ENCODE measurements at places on chromosomes 2 and 18.

DNA sequence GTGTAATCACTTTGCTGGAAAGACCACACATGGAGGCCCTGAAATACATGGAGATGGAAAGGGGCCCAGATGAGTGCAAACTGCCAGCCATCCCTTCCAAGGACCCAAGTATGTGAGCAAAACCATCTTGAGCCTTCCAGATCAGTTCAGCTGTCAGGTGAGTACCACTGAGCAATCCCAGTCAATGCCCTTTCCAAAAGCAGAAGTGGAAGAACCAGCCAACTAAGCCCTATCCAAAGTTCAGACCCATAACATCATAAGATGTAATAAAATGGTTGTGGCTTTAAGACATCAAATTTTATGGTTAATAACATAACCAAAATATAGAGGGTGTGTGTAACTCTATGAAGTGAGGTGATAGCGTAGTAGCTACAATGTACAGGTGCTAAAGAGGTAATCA lies 88.5 kb downstream of the NXPH2 start:
- DNase-seq = no peak

- DNase-seq = no peak
These were observed 1067.2 kb upstream of the GYPC start for GRCh38 chr2:125588780-125589179.

GRCh38 chr2:149828520-149829210 lies 241.1 kb upstream of the MMADHC start:
- DNase-seq = no peak

GRCh38 chr18:38369772-38370690 lies 804.4 kb upstream of the CELF4 start:
- no peak for DNase-seq

DNA sequence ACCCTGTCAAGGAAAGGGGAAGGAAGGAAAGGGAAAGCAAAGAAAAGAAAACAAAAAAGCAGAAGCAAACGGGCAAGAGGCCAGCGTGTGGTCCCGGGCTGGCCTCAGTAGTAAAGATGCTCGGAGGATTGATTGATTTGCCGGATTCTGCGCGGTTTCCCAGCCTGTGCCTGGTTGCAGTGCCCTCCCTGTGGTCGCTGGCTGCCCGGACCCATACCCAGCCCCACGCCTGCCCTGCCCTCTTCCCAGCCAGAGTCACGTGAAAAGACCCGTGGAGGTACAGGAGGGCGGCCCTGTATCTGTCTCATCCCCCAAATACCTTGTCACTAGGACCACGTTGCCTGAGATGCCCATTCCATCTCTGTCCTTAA lies 55.1 kb upstream of the IMP4 start:
- DNase-seq = no peak

DNA sequence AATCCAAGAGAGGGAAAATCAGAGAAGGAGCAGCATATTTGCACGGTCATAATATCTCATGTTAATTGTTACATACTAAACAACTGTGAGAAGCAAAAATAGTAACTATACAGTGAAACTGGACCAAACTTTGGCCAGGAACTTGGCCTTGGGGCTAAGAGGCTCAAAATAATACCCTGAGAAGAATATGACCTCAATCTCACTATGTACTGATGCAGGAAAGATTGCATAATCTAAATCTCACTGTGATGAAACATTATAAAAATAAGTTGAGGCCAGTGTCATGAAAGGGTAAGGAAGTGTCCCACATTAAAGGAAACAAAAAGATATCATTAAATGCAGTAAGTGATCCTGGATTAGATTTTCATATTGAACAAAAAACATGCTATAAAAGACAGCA lies 36.5 kb downstream of the ZRANB3 start:
- DNase-seq = no peak
